ENCODE measurements at places on chromosomes 13 and 19.

DNA sequence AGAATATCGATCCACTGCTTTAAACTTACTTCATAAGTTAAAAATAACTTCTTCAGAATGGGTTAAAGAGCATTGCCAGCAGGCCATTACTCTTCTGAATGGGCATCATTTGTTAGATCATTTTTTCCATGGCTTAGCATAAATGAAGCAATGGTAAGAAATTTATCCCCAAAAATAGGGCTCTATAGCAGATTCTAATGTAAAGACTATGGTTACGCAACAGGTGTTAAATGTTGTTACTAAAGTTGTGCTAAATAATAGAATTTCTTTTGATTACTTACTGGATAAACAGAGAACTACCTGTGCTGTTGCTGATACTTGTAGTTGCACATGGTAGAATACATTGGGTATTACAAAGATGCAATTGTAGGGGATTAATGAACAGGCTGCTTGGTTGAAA is 15.9 kb upstream of the ZNF98 start:
- H3K27ac ChIP-seq, result no peak overlapping the region
- no peak overlapping the region for H3K4me3 ChIP-seq
- H3K36me3 ChIP-seq, result no peaks in the 10 kb centered on the region
- DNase-seq, result no peak

GRCh38 chr13:52744842-52745375 is 5.3 kb upstream of the CNMD start:
- no peak overlapping the region for H3K4me3 ChIP-seq
- DNase-seq, result no peak
- peaks cover 53% of the 10 kb centered on the region for H3K27me3 ChIP-seq
- no peak overlapping the region for H3K27ac ChIP-seq
- H3K4me1 ChIP-seq, result no peaks in the 10 kb centered on the region

- no peak overlapping the region for H3K4me3 ChIP-seq
- H3K36me3 ChIP-seq, result no peaks in the 10 kb centered on the region
- no peak overlapping the region for H3K27ac ChIP-seq
- H3K27me3 ChIP-seq, result no peaks in the 10 kb centered on the region
- DNase-seq, result no peak
- no peaks in the 10 kb centered on the region for H3K4me1 ChIP-seq
These were observed 517.4 kb downstream of the RFC3 start for GRCh38 chr13:34335014-34336007.

DNA sequence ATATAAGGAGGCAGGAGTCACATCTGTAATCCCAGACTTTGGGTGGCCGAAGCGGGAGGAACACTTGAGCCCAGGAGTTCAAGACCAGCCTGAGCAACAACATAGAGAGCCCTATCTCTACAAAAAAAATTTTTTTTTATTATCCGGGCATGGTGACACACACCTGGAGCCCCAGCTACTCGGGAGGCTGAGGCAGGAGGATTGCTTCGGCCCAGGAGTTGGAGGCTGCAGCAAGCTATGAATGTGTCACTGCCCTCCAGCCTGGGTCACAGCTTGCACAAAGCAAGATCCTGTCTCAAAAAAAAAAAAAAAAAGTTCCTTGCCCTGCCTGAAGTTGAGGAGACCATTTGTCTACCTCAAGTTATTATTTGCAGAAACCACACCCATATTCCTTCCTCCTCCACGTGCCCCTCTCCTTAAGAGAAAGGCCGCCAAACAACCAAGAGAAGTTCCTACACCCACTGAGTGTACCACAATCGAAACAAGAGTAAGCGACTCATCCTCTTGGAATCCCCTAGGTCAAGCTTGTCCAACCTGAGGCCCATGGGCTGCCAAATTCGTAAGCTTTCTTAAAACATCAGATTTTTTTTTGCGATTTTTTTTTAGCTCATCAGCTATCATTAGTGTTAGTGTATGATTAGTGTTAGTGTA is 2.2 kb downstream of the ABCC4 start:
- H3K36me3 ChIP-seq, result no peaks in the 10 kb centered on the region
- peak overlapping the region; percentile 12 for H3K4me3 ChIP-seq
